Naive thymus-derived CD4-positive, alpha-beta T cell (primary cell): ENCODE measurements at places on chromosomes 7 and 10. TPM values are rescaled to one million over a fixed set of nuclear protein-coding genes. Genes with fewer than 3 reads are reported as not detected.

The DOCK4 gene
- 2.7 TPM for total RNA-seq

The UCMA gene
- total RNA-seq: not detected

The TTYH3 gene
- total RNA-seq: 18.1 TPM

The IFIT1B gene
- not detected for total RNA-seq

The ASCC1 gene
- 29.4 and 33.1 TPM in 2 replicates for total RNA-seq

The SPDYE2 gene
- total RNA-seq: 0.15 and 0.29 TPM in 2 replicates

The TWIST1 gene
- not detected for total RNA-seq

The SLC13A1 gene
- total RNA-seq: not detected

The VPS37D gene
- total RNA-seq: not detected

The PTPRZ1 gene
- not detected for total RNA-seq

The HTR7 gene
- not detected for total RNA-seq

The ZNF727 gene
- 0.51 TPM for total RNA-seq

The PRR15 gene
- total RNA-seq: not detected

The NFE2L3 gene
- total RNA-seq: 1.1 TPM

The AFAP1L2 gene
- total RNA-seq: 0.56 TPM

The MAGI2 gene
- not detected for total RNA-seq

The HKDC1 gene
- 4.4 TPM for total RNA-seq

The CHCHD2 gene
- 179 TPM for total RNA-seq

The ITGA8 gene
- not detected in 2 replicates for total RNA-seq

The HOXA1 gene
- total RNA-seq: 0.32 TPM

The CUX1 gene
- total RNA-seq: 50.2 TPM

The IGFBP1 gene
- not detected for total RNA-seq

The SH2D4B gene
- total RNA-seq: 0.27 TPM

The HGF gene
- not detected for total RNA-seq

The HPS1 gene
- 83.9 and 89.5 TPM in 2 replicates for total RNA-seq

The BHLHA15 gene
- total RNA-seq: 0.80 TPM
